ENCODE measurements at places on chromosomes 13 and 19. TPM values are rescaled to one million over a fixed set of nuclear protein-coding genes. Genes with fewer than 3 reads are reported as not detected.
A peak's percentile ranks its signal among the peaks of the same experiment; 100 is the strongest.

GRCh38 chr19:32924200-32924599 lies 47.6 kb downstream of the CEP89 start:
- no peaks in the 10 kb centered on the region for H3K4me1 ChIP-seq
- no peaks in the 10 kb centered on the region for H3K27me3 ChIP-seq
- no peak overlapping the region for H3K4me3 ChIP-seq
- H3K36me3 ChIP-seq, result no peaks in the 10 kb centered on the region
- peak overlapping the region; percentile 12 for H3K27ac ChIP-seq

DNA sequence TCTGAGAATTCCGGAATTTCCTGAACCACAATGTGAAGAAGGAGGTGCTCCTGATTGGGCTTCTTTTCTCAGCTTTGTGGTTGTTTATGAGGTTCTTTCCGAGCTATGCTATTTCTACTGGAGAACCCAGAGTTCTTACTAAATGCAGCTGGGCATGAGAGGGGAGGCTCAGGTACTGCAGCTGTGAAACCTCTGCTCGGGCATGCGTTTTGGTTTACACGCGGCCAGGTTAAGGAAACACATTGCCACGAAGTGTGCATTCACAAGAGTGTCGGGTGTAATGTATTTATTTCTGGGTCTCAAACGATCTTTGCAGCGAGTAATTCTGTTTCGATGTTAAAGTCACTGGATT lies 661 bp upstream of the MIR17HG start:
- no peaks in the 10 kb centered on the region for H3K36me3 ChIP-seq
- DNase-seq, result peak; percentile 21
- H3K27me3 ChIP-seq, result no peaks in the 10 kb centered on the region
- H3K4me3 ChIP-seq, result peak overlapping the region; percentile 97

- H3K4me3 ChIP-seq, result no peak overlapping the region
- no peaks in the 10 kb centered on the region for H3K4me1 ChIP-seq
These were observed 68.2 kb downstream of the CDADC1 start for GRCh38 chr13:49315756-49316482.

GRCh38 chr19:4525563-4526002 lies 7.3 kb upstream of the PLIN4 start:
- DNase-seq, result no peak
- no peak overlapping the region for H3K4me3 ChIP-seq
- no peaks in the 10 kb centered on the region for H3K27me3 ChIP-seq
- no peaks in the 10 kb centered on the region for H3K4me1 ChIP-seq
- no peaks in the 10 kb centered on the region for H3K36me3 ChIP-seq

Gene PCSK4
- total RNA-seq, result 22.9 TPM

Gene CYSLTR2
- 0.74 TPM for total RNA-seq

GRCh38 chr19:51258165-51259160 lies 7.6 kb downstream of the SIGLECL1 start:
- no peak for DNase-seq
- H3K27me3 ChIP-seq, result no peaks in the 10 kb centered on the region
- H3K4me3 ChIP-seq, result no peak overlapping the region
- H3K4me1 ChIP-seq, result no peaks in the 10 kb centered on the region

GRCh38 chr13:98295371-98295770 lies 118.3 kb upstream of the RNF113B start:
- no peak overlapping the region for H3K4me3 ChIP-seq
- no peak overlapping the region for H3K27ac ChIP-seq
- H3K4me1 ChIP-seq, result peaks cover 13% of the 10 kb centered on the region
- no peak for DNase-seq
- H3K27me3 ChIP-seq, result no peaks in the 10 kb centered on the region

Data from prostate gland (tissue), 2 donors.